Activated T-helper 1 cell treated with anti-CD3 and anti-CD28 coated beads, Interleukin-12 subunit alpha, Interleukin-12 subunit beta, Interleukin-2, Interleukin-4 antibody, amounts not matched to agents 30 ng/mL and 10 ng/mL and 1 ng/mL, durations not matched to agents 14 hours and 24 hours and 36 hours (primary cell): ENCODE measurements at places on chromosomes 5 and 9. TPM values are rescaled to one million over a fixed set of nuclear protein-coding genes. Genes with fewer than 3 reads are reported as not detected.
A peak's percentile ranks its signal among the peaks of the same experiment; 100 is the strongest.

The NUTM2F gene
- total RNA-seq: not detected in 2 replicates

The NMUR2 gene
- total RNA-seq: not detected in 2 replicates

The PRUNE2 gene
- 0.27 and 0.57 TPM in 2 replicates for total RNA-seq

The PLCXD3 gene
- total RNA-seq: not detected in 2 replicates

- no peak for DNase-seq
- H3K27me3 ChIP-seq: no peaks in the 10 kb centered on the region
- peaks cover 13% of the 10 kb centered on the region for H3K36me3 ChIP-seq
- H3K4me1 ChIP-seq: peaks cover 15% of the 10 kb centered on the region
- peak overlapping the region; percentile 91 for H3K4me3 ChIP-seq
Measured at GRCh38 chr5:1520791-1521453, 2.8 kb downstream of the LPCAT1 start.

- no peak overlapping the region for H3K4me3 ChIP-seq
- DNase-seq: no peak
- no peak overlapping the region for H3K27ac ChIP-seq
- H3K27me3 ChIP-seq: no peaks in the 10 kb centered on the region
- H3K4me1 ChIP-seq: no peaks in the 10 kb centered on the region
- H3K36me3 ChIP-seq: no peaks in the 10 kb centered on the region
Measured at GRCh38 chr9:116661037-116661954, 25.8 kb upstream of the TRIM32 start.

DNA sequence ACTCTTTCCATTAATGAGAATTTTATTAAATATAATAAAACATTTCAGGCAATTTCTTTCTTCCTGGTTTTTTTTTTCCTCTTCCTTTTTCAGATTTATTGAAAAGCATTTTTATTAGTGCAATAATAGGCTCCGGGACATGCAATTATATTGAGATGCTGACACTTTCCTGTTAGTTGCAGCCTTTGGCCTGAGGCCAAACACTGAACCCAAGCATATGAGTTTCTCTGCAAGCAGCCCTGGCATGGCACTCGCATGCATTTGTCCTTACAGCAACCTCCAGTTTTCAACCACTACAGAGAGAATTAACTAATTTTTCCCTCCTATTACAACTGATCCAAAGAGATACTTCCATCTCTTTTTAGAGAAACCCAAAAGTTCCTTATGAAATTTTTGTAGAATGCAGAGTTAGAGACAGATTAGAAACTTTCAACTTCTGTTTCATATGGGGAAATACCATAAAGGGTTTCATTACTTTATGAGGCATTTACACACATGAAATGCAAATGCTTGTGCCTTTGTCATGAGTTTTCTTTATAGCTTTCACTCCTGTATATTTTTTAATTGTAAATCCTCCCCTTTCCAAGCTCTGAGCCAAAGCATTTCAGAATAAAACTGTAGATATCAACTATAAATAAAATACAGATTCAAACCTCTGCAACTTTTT, 183.0 kb downstream of the CETN3 start:
- H3K4me3 ChIP-seq: no peak overlapping the region
- no peaks in the 10 kb centered on the region for H3K4me1 ChIP-seq
- DNase-seq: no peak
- no peaks in the 10 kb centered on the region for H3K36me3 ChIP-seq
- no peak overlapping the region for H3K27ac ChIP-seq
- H3K27me3 ChIP-seq: no peaks in the 10 kb centered on the region

GRCh38 chr9:94746541-94747370, 20.3 kb downstream of the AOPEP start:
- H3K4me3 ChIP-seq: no peak overlapping the region
- no peak for DNase-seq
- H3K36me3 ChIP-seq: peaks cover 19% of the 10 kb centered on the region
- H3K4me1 ChIP-seq: no peaks in the 10 kb centered on the region

GRCh38 chr5:112800891-112801290, 60.2 kb upstream of the SRP19 start:
- DNase-seq: no peak
- H3K36me3 ChIP-seq: peaks cover 9% of the 10 kb centered on the region
- H3K4me3 ChIP-seq: no peak overlapping the region
- H3K27me3 ChIP-seq: no peaks in the 10 kb centered on the region
- no peaks in the 10 kb centered on the region for H3K4me1 ChIP-seq

- no peaks in the 10 kb centered on the region for H3K4me1 ChIP-seq
- peaks cover 5% of the 10 kb centered on the region for H3K27me3 ChIP-seq
- no peak for DNase-seq
- H3K36me3 ChIP-seq: no peaks in the 10 kb centered on the region
- no peak overlapping the region for H3K4me3 ChIP-seq
- no peak overlapping the region for H3K27ac ChIP-seq
Measured at GRCh38 chr9:69346596-69347390, 21.8 kb downstream of the ENTREP1 start.

DNA sequence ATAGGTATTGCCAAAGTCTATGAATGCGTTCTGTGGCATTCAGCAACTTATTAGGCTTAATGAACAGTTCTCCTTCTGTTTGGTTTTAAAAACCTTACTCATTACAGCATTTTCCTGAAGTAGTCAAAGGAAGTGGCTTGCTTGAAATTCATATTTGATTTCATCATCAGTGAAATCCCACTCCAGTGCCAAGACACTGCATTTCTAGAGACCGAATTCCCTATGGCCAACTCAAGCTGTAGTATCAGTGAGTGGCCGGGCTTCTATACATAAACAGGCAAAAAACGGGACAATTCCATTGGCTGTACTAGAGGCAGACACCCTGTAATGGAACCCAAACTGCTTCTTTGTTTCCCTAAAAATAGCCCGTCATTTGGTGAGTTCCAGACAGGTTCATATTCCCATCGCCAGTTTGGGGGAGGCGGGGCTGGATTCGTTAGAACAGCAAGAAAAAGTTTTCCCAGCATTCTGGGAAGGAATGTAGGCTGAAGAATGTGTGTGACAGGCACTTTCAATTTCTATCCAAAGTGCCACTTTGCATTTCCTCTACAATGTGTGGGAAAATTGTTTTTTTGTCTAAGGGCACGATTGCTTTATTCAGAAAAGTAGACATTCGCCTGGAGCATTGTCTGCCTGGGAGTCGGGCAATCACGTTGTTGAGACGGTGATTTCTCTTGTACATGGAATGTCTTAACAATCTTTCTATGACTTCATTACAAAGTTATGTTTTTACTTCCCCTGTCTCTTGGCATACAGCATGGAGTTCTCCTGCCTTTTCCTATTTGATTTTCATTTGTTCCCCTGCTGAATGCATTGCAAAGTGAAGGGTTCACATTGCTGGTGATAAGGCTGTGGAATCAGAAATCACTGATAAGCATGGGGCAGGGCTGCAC, 141.8 kb upstream of the MAST4 start:
- no peak for DNase-seq
- H3K36me3 ChIP-seq: no peaks in the 10 kb centered on the region
- H3K27ac ChIP-seq: no peak overlapping the region
- H3K4me3 ChIP-seq: no peak overlapping the region
- H3K4me1 ChIP-seq: peaks cover 5% of the 10 kb centered on the region

DNA sequence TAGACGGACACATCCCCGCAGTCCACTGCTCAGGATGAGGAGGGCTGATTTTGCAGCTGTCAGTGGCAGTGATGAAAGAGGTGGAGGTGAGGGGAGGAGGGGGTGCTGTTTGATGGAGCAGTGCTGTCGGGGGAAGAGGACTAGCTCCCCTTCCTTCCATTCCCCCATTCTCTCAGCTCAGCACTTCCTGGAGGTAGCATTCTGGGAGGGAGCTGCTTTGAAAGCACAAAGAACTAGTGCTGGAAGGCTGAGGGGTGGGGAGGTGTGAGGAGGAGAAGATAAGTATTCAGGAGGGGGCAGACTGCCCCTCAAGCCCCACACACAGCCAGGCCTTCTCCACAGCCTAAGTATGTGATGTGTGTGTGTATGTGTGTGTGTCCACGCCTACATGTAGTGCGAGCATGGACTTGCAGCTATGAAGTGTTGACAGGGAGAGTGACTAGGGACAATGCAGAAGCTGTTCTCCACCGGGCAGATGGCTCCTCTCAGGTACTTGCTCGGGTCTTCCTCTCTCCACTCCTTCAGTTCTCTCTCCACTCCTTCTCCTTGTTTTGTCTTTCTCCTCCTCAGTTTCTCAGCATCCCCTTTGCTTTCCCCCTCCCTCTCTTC, 65.5 kb upstream of the HSPA9 start:
- H3K27me3 ChIP-seq: peaks cover 53% of the 10 kb centered on the region
- no peak overlapping the region for H3K4me3 ChIP-seq
- no peak for DNase-seq
- no peaks in the 10 kb centered on the region for H3K4me1 ChIP-seq
- H3K27ac ChIP-seq: no peak overlapping the region

DNA sequence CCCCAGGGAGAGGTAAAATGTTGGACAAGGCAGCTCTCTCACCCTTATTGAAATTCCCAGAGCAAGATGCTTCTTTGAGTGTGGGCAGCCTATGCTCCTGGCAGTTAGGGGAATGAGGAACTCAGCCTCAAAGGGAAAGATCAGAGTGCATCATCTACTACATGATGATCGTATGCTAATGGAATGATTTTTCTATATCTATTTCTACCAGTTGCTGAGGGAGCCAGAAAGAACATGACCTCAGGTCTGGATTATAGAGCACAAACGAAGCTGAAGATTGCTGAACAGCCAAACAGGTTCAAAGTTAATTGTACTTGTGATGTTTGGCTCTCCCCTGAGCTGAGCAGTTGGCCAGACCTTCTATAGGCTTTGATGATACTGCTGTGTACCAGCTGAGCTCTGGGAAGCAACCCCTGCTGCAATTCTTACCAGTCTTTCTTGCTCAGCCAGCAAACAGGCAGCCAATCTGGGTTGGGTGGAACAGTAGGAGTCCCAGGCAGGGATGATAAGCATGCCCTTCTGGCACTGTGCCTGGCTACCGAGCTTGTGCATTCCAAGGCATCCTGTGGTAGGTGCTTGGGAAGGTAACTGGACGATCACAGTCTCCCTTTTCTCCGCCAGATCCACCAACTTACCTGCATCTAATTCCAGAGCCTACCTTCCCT, 10.3 kb upstream of the FBXL7 start:
- DNase-seq: no peak
- no peaks in the 10 kb centered on the region for H3K27me3 ChIP-seq
- no peak overlapping the region for H3K27ac ChIP-seq
- no peaks in the 10 kb centered on the region for H3K4me1 ChIP-seq

GRCh38 chr5:144369006-144369405, 198.3 kb downstream of the KCTD16 start:
- H3K27ac ChIP-seq: no peak overlapping the region
- no peak for DNase-seq
- no peaks in the 10 kb centered on the region for H3K36me3 ChIP-seq
- no peaks in the 10 kb centered on the region for H3K4me1 ChIP-seq

- H3K4me3 ChIP-seq: no peak overlapping the region
- no peak overlapping the region for H3K27ac ChIP-seq
- peaks cover 6% of the 10 kb centered on the region for H3K27me3 ChIP-seq
- no peaks in the 10 kb centered on the region for H3K4me1 ChIP-seq
- no peaks in the 10 kb centered on the region for H3K36me3 ChIP-seq
- DNase-seq: no peak
Measured at GRCh38 chr5:176848651-176849050, 38.3 kb downstream of the UNC5A start.

DNA sequence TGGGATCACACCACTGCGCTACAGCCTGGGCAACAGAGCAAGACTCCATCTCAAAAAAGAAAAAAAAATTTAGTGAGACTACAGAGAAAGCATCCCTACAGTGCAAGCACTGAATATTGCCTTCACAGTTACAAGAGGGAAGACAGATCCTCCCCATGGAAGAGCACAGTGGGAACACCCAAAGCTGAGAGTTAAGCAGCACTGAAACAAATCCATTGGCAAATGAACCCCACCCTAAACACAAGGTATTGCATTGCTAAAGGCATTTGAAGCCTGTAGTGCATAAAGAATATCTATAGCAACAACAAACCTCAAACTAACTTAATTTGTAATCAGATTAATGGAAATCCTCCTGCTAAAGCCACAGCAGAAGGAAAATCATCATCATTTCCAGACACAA, 27.1 kb downstream of the HTR1A start:
- H3K36me3 ChIP-seq: no peaks in the 10 kb centered on the region
- no peak for DNase-seq
- H3K27me3 ChIP-seq: no peaks in the 10 kb centered on the region
- H3K4me1 ChIP-seq: no peaks in the 10 kb centered on the region
- H3K27ac ChIP-seq: no peak overlapping the region
- no peak overlapping the region for H3K4me3 ChIP-seq

GRCh38 chr9:35741740-35742139, 7.3 kb downstream of the GBA2 start:
- H3K4me1 ChIP-seq: peaks cover 34% of the 10 kb centered on the region
- H3K27me3 ChIP-seq: no peaks in the 10 kb centered on the region
- H3K36me3 ChIP-seq: peaks cover 51% of the 10 kb centered on the region
- H3K4me3 ChIP-seq: no peak overlapping the region
